ENCODE measurements at places on chromosomes 7 and 10.
A peak's percentile ranks its signal among the peaks of the same experiment; 100 is the strongest.

GRCh38 chr7:94697035-94697974 is 41.4 kb upstream of the SGCE start:
- DNase-seq: peak; percentile 94

DNA sequence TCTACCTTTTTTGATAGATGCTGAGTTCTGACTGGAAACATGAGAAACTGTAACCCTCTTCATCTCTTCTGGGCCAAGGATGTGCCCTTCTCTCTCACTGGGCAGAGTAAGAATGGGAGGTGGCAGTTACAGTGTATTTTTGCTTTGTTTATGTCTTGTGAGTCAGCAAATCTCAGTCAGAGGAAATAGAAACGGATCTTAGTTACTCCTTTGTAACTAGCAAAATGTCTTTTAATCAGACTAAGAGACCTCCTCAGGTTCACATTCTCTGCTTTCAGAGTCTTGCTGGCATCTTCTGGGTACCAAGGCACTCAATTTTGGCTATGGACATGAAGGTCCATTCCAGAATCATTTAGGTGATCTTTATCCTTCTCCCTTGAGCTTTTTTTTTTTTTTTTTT is 70.9 kb downstream of the HHEX start:
- no peak for DNase-seq

DNA sequence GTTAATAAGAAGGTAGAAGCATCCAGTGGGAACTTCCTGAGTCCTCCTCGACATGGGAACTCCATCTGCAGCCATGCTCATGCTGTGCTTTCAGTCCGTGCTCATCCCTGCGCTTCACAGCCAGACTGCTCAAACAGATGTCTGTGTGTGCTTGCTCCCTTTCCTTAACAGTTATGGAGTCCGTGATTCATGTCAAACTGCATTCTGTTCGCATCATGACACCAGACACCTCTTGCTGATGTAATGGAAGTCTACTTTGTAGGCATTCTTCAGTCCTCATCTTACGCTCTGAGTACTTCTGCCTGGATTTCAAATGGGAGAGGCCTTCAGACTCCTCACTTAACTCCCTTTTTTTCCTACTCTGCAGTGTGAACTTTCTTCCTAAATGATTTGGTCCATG is 304.9 kb downstream of the SUGCT start:
- no peak for DNase-seq

- DNase-seq: peak; percentile 14
These were observed 306.1 kb downstream of the DGKB start for GRCh38 chr7:14596421-14596820.

DNA sequence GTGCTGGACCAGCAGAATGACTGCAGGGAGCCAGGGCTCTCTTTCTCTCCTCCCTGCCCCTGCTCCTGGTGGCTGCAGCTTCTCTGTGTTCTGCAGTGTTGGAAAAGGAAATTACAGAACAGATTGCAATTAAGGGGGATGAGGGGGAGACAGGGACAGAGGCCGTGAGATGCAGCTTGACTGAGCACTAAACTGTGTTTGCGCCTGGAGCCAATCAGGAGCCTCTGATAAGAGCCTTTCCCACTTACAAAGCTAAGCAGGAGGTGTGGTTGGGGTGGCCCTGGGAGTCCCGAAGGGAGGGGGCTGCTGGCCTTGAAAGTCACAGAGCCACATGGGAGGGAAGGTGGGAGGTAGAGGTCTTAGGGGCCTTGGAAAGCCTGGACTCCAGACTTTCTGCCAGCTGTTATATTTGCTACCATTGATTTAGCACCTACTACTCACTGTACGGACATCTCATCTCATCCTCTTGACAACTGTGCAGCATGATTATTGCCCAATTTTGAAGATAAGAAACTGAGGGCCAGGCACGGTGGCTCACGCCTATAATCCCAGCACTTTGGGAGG is 26.7 kb downstream of the TRIM8 start:
- no peak for DNase-seq

DNA sequence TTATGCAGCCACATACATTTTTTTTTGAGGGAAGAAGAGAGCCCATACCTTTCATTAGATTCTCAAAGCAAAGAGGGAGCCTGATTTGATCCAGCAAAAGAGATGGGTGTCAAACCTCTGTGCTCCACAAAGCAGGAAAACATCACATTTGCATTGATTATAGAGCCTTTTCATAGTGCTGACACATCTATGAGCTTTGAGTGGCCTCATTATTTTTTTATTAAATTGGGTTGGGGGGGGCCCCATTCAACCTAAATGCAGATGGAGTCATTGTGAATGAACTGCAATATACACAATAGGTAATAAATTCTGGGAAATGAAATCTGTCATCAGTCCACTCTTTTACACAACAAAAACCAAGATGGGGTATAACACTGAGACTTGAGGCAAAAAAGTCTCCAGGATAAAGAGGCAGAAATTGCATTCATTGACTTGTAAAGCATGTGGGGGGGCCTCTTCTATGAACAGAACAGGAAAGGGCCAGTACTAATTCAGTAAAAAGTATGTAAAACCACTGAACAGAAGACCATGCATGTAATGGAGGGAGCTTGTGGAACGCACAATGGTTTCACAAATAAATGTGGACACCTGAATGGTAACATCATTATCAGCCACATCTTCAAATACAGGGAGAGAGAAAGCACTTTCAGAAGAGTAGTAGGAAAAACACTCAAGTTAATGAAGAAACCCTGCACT is 17.7 kb upstream of the ASB4 start:
- DNase-seq: no peak

DNA sequence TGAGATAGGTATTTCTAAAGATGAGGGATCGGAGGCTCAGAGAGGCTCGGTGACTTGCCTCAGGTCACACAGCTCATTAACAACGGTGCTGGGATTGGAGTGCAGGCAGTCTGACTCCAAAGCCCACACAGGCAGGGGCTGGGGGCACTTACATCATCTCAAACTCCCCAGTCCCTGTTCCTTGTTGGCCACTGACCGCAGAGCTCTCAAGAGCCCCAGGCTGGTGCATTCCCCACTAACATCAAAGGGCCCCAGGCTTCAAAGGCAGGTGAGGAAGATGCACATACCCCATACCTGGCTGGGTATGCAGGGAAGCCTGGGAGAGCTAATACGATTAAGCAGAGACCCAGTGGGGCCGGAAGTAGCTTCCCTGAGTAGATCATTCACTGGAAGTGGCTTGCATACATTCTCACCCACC is 13.7 kb upstream of the NODAL start:
- DNase-seq: no peak

DNA sequence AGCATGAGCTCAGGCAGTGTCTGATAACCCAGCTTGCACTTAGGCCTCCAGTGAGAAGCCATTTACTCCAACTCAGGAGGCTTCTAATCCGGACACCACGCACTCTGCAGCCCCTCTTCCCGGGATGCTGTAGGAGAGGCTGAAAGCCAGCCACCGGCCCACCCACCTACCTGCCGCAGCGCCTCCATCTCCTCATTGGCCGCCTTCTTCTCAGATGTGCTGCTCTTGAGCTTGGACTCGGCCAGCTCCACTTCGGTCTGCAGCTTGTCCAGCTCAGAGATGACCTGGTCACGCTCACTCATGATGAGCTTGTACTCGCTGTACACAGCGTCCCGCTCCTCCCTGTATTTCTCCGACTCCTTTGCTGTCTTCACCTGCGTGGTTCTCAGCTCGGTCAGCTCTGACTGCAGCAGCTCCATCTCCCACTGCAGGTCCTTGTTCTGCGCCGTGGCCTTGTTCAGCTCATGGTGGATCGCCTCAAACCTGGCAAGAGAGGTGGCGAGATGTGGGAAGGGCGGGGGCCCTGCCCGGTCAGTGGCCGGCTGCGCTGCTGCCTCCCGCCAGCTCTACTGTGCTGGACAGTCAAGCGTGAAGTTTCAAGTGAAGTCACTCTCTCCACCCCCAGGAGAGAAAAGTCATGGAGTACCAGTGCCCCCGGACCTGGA is 84.7 kb downstream of the DLG5 start:
- no peak for DNase-seq

- DNase-seq: peak; percentile 65
These were observed 6.7 kb upstream of the INHBA start for GRCh38 chr7:41709621-41710020.

DNA sequence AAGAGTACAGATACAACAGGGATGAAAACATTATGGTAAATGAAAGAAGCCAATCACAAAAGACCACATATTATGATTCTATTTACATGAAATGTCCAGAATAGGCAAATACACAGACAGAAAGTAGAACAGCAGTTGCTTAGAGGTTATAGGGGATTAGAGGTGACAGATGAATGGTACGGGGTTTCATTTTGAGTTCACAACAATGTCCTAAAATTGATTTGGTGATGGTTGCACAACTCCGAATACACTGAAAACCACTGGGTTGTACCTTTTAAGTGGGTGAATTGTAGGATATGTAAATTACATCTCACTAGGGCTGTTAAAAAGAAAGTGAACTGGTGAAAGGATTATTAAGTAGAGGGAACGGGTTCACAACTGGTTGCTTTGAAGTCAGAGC is 76.3 kb upstream of the MRLN start:
- no peak for DNase-seq

DNA sequence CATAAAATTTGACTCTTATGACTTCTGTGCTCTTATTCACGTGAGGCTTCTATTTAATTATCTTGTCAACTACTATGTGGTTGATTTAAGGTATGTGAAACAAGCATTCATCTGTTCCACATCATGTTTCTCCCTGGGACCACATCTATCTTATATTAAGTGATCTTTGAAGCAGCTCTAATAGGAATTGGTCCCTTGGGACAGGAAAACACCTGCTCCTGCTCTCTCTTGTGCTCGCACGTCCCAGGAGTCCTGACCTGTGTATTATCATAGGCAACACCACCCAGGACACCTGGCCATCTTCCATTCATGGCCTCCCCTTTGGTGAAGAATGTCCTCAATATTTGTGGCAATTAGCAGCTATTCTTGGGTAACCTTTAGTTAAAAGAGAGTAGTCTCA is 269.2 kb downstream of the NRG3 start:
- DNase-seq: no peak

DNA sequence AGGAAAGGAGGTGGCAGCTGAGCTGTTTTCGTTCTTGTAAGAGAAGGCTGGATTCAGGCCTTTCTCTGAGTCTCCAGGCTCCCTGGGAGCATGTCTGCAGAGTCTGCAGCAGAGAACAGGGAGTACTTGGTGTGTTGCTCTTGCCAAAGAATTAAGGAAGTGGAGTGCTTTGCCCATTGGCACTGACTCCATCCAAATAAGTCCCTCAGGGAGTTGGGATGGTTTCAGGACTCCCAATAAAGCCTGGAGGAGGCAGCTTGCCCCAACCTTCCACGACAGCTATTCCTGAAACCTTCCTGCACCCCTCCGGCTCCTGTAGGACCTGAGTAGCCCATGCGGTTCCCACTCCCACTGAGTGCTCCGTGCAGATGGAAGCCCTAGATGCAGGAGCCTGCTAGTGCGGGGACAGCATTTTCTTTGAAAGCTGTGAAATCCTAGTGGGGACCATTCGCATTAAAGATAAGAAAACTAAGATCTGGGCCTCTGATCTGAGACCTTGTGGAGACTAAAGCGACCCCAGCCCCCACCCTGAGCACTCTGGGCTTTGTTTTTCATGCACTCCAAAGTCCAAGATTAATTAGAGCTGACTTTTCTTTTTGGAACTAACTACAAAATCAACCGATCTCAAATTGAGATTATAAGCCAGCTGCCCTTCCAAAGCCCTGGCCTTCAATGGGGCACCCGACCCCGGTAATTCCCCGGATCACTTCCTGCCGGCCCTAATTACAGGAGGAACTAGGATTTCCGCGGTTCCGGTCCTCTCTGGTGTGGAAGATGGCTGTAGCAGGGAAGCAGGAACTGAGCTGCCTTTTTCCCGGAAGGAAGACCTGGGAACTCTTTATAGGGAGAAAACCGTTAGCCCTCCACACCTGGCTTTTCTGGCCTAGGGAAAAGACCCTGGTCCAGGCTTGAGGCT is 110.2 kb downstream of the COL13A1 start:
- no peak for DNase-seq

DNA sequence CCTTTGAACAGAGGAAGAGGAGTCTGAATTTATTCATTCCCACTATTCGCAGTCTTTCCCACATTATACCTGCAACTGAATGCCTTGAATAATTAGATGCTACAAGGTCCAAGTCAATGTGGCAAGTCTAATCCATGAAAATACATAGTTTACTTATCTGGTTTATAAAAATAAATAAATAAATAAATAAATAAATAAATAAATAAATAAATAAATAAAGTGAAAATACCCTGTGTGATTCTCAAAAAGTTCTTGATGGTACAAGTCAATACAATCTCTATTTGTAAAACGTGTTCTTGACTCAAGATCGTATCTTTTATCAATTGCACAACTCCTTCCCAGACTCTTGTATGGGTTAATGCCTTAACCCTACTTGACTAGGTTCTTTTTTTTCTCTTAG is 417.7 kb downstream of the ZWINT start:
- no peak for DNase-seq

DNA sequence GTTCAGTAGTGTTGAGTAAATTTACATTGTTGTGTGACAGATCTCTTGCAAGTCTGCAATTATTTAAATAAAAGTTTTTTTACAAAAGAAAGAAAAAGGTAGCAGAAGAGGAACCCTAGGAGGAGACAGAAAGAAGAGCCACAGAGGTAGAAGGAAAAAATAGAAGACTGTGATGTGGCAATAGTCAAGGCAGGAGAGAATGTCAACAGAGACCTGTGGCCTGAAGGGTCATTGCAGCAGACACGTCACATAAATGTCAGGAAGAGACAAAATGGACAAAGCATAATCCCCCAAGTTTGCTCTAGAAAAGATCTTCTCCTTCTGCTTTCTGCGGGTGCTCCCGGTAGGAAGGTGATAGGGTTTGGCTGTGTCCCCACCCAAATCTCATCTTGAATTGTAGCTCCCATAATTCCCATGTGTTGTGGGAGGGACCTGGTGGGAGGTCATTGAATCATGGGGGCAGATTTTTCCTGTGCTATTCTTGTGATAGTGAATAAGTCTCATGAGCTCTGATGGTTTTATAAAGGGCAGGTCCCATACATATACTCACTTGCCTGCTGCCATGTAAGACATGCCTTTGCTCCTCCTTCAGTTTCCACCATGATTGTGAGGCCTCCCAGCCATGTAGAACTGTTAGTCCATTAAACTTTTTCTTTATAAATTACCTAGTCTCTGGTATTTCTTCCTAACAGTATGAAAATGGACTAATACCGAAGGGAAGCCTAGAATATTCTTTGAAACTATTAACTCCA is 41.1 kb upstream of the KDM7A start:
- no peak for DNase-seq

- DNase-seq: peak; percentile 53
These were observed 464 bp downstream of the KIAA1217 start for GRCh38 chr10:24209432-24209771.

DNA sequence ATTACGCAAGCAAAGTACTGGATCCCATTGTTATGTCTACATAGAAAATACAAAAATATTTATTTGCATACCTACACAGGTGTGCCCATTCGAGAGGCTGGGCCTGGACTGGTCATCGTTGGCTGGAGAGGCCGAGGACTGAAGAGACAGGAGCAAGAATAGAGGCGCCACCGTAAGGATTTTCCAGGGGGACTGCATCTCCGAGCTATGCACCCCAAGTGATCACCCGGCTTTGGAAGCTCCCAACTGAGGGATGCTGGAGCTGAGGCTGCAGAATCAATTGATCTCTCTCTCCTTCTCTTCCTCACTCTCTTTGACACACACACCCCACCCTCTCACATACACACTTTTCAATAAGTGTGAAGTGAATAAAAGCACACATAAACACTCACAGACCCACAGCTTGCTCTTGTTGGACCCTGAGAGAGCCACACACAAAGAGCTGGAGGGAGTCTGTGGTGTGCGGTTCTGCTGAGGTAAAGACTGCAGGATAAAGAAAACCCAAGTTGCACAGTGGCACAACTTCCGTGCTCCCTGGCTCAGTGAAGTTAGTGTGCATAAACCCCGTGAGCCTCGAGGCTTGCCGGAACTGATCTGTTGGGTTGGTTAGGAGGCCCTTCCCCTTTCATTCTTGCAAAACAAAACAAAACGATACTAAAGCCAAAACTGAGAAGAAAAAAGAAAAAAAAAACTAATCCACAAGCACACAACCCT is at the start of gene AOAH:
Gene AOAH (minus strand): TSS at position 544 of the 714 bp plus-strand sequence. CDS start 346 bp downstream, at position 198.
- no peak for DNase-seq
